SIG-M5 (cell line): ENCODE measurements at places on chromosomes 16 and 17.

- no peak for DNase-seq
Measured at GRCh38 chr16:77807021-77807420, 18.7 kb downstream of the VAT1L start.

DNA sequence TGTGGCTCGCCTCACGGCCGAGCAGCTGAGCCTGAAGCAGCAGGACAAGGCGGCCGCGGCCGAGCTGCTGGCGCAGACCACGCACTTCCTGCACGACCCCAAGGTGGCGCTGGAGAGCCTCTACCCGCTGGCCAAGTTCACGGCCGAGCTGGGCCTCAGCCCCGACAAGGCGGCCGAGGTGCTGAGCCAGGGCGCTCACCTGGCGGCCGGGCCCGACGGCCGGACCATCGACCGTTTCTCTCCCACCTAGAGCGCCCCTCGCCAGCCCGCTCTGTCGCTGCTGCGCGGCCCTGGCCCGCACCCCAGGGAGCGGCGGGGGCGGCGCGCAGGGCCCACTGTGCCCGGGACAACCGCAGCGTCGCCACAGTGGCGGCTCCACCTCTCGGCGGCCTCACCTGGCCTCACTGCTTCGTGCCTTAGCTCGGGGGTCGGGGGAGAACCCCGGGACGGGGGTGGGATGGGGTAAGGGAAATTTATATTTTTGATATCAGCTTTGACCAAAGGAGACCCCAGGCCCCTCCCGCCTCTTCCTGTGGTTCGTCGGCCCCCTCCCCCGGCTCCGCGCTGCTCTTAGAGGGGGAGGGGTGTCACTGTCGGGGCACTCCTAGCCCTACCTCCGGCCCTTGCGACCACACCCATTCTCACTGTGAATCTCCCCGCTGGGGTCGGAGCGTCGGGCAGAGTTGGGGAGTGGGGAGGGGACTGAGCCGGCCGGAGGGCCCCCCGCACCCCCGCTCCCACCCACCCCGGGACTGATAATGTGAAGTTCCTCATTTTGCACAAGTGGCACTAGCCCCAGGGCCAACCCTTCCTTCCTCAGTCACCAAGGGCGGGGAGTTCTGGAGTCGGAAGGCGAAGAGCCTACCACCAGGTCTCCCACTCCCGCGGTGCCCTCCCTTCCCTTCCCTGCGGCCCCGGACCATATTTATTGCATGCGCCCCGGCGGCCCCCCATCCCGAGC lies 4.0 kb downstream of the HIC1 start:
- DNase-seq = no peak

GRCh38 chr17:77322514-77323412 lies 182.0 kb downstream of the SEC14L1 start:
- no peak for DNase-seq

- DNase-seq = no peak
Measured at GRCh38 chr16:46569231-46569735, 51.9 kb downstream of the SHCBP1 start.
